ENCODE measurements at places on chromosomes 13 and 19.

- peaks cover 13% of the 10 kb centered on the region for H3K4me1 ChIP-seq
- H3K27ac ChIP-seq: no peak overlapping the region
- no peak overlapping the region for H3K4me3 ChIP-seq
- DNase-seq: no peak
- peaks cover 28% of the 10 kb centered on the region for H3K27me3 ChIP-seq
These were observed 4.8 kb downstream of the CEBPA start for GRCh38 chr19:33297401-33298145.

DNA sequence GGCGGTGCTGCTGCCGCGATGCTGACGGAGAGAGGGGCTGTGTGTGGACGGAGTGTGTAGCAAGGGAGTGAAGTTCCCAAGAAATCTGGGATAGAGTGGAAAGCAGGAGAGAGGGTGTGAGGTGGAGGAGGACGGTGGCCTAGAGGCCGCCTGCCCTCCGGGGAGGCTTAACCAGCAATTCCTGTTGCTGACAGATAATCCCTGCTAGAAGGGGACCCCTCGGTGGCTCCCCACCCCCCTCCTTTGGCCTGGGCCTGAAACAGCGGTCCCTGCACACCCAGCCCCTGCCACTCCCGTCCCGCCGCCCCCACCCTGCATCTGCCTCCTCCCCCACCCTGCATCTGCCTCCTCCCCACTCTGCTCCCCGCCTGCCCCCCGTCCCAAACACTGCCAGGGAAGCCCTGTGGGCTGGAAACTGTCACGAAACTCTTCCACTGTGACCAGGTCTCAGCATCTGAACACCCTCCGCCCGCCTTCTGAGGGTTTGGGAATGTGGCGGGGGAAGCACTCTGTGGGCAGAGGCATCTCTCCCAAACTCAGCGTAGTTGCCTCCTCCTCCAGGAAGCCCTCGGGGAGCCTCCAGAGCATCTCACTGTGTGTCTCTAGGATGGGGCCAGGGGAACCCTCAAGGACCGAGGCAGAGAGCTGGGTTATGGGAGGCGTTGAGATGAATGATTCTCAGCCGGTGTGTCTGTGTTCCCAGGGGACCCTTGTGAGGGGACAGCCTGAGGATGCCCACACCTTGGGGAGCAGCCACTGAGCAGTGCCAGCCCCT, 17.1 kb upstream of the MATK start:
- no peaks in the 10 kb centered on the region for H3K36me3 ChIP-seq
- peaks cover 6% of the 10 kb centered on the region for H3K4me1 ChIP-seq
- H3K27ac ChIP-seq: no peak overlapping the region
- DNase-seq: no peak

DNA sequence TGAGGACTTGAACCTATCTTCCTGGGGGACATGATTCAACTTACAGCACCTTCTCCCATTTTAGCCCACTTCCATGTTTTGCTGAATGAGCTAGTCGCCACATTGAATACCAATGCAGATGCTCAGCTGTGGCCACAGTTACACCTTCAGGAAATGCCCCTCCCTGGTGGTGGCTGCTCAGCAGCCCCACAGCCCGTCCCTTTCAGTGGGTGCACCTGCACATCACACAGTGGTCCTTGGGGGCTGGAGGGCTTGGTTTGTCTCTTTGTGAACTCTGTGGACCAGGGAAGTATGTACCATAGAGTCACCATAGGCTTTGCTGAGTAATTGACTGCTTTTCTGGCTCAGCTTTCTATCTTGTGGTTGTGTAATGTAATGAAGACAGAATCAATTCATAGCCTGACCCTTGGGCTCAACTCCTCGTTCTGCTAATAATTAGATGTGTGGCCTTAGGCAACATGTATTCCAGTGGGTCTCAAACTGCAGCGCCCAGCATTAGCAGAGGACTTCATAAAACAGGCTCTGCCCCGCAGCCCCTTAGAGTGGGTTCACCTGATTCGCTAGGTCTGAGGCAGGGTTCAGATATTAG, 48.1 kb upstream of the FARP1 start:
- no peaks in the 10 kb centered on the region for H3K27me3 ChIP-seq
- H3K4me3 ChIP-seq: no peak overlapping the region
- DNase-seq: no peak
- no peak overlapping the region for H3K27ac ChIP-seq
- H3K36me3 ChIP-seq: no peaks in the 10 kb centered on the region
- H3K4me1 ChIP-seq: no peaks in the 10 kb centered on the region

DNA sequence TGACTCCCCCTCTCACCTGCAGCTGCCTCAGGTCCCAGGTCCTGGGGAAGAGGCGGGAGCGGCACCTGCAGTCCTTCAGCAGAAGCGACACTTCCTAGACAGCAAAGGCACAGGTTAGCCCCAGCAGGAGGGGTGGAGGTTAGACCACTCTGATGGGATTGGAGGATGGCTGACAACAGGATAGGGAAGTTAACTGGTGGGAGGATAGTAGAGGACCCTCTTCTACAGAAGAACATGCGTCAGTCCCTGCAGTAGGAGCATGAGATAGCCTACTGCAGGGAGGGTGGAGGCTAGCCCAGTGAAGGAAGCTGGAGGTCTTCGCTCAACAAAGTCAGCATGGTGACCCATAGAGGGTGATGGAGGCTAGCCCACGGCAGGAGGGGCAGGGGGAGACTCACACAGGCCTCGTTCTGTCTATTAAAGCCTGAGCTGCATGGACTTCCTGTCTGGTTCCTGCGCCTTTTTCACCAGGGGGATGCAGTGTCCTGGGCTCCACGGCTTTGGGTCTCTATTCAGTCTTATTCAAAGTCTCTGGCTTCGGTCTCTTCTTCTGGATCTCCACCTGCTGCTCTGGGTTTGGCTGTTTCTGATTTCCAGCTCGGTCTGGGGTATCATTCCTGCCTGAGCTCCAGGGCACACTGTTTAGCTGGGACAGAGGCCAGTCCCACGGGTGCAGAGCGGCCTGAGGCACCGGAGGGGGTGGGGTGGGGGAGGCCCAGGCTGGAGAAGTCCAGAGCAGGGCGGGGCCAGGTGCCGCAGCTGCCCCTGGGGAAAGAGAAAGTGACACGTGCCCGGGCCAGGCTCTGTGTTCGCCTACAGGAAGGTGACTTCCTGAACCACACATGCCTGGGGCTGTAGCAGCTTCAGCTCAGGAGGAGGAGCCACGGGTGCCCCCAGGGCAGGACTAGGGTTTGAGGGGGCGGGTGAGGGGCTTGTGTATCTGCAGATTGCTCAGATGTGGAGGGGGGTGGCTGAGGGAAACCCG, 7.3 kb downstream of the IFNL3 start:
- no peak for DNase-seq
- no peaks in the 10 kb centered on the region for H3K27me3 ChIP-seq
- H3K27ac ChIP-seq: no peak overlapping the region
- H3K36me3 ChIP-seq: no peaks in the 10 kb centered on the region
- H3K4me1 ChIP-seq: no peaks in the 10 kb centered on the region

- H3K27me3 ChIP-seq: no peaks in the 10 kb centered on the region
- H3K4me3 ChIP-seq: peak within 1 kb of the TSS; percentile 59
- H3K4me1 ChIP-seq: peaks cover 16% of the 10 kb centered on the region
- peak within 1 kb of the TSS; percentile 86 for H3K27ac ChIP-seq
- no peaks in the 10 kb centered on the region for H3K36me3 ChIP-seq
These were observed at the start of gene CCDC169 for GRCh38 chr13:36297366-36298338. Gene CCDC169, minus strand, starts transcription at chr13:36297814. Its CDS starts 95 bp downstream, at chr13:36297719.

Data from A673 (cell line).